WTC11 (cell line): ENCODE measurements at places on chromosomes 4 and X. TPM values are rescaled to one million over a fixed set of nuclear protein-coding genes. Genes with fewer than 3 reads are reported as not detected.

RFC1 gene
- 56.7 to 64.3 TPM (median 59.4 TPM) in 3 replicates for total RNA-seq

NHSL2 gene
- total RNA-seq = 6.4 to 8.1 TPM (median 7.9 TPM) in 3 replicates

DNA sequence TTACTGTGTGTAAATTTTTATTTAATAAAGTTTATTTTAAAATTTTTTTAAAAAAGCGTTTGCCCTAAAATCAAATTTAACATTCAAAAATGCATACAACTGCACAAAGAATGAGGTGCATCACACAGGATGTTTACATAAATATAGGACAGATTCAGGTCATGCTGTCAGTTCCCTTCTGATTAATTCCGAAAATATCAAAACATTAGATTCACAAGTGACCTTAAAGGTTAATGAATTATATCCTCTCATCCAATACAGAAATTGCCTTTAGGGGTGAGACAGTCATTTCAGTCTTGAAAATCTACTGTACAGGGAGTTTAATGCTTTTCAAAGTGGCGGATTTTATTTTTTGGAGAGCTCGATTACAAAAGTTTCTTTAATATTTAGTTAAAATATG is 208.7 kb upstream of the FTHL17 start:
- DNase-seq = no peak
- H3K4me3 ChIP-seq = no peak overlapping the region
- H3K27ac ChIP-seq = no peak overlapping the region
- no peaks in the 10 kb centered on the region for H3K4me1 ChIP-seq

DNA sequence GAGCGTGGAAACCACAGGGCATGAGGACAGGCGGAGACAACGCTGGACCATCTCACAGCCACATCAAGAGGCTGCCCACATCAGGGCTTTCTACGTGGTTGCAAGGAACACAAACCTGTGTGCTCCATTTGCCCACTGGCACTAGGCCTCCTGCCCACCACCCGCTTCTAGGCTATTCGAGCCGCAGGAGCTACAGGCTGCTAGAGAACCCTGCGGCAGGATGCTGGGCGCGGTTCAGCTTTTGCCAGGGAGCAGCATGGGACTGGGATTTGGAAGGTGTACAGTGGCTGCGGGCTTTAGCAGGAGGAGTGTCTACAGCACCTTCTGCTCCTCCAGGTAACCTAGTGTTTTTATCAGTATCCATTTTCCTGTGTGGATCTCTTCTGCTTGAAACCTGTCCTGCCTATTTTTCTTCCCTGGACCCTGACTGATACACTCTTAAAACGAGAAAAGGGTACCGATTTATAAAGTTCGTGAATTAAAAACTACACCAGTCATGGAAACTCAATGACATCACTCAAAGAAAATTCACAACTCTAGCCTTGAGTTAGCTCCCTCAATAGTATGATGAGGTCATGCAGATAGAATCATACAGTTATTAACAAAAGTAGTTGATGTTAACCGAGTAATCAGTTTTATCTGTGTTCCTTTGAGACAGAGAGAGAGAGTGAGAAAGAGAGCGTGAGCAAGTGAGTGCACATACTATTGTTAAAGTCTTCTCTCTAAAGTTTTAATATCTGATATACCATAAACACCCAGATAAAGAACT is 12.8 kb downstream of the NOP14 start:
- peaks cover 89% of the 10 kb centered on the region for H3K36me3 ChIP-seq
- H3K27ac ChIP-seq = no peak overlapping the region
- H3K4me3 ChIP-seq = no peak overlapping the region
- no peak for DNase-seq
- no peaks in the 10 kb centered on the region for H3K27me3 ChIP-seq

GRCh38 chr4:4605849-4606248 is 64.0 kb upstream of the STX18 start:
- no peak for DNase-seq
- H3K4me3 ChIP-seq = no peak overlapping the region
- H3K27me3 ChIP-seq = peaks cover 22% of the 10 kb centered on the region
- peaks cover 46% of the 10 kb centered on the region for H3K4me1 ChIP-seq

- no peak overlapping the region for H3K4me3 ChIP-seq
- no peak overlapping the region for H3K27ac ChIP-seq
- H3K4me1 ChIP-seq = peaks cover 3% of the 10 kb centered on the region
- H3K36me3 ChIP-seq = no peaks in the 10 kb centered on the region
- DNase-seq = no peak
Measured at GRCh38 chrX:18389966-18390365, 35.4 kb upstream of the CDKL5 start.

DNA sequence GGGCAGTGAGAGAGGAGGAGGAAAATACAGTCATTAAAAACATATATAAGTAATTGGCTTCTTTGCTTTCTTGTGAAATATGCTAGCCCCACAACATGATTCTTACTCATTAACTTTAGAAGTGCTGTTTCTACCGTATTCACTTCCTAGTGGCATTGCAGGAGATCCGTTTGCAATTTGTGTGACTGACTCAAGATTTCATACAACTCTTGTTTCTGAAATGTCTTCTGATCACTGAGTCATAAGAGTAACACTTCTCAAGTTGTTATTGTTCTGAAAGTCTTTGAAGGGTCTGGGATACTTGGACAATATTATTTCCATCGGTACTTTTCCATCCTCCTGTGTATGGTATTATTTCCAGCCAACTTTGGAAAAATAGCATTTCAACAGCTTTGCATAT is 310.8 kb downstream of the PACRGL start:
- H3K27me3 ChIP-seq = no peaks in the 10 kb centered on the region
- no peak overlapping the region for H3K27ac ChIP-seq
- DNase-seq = no peak

- H3K27ac ChIP-seq = no peak overlapping the region
- peaks cover 56% of the 10 kb centered on the region for H3K36me3 ChIP-seq
- H3K27me3 ChIP-seq = no peaks in the 10 kb centered on the region
- no peak overlapping the region for H3K4me3 ChIP-seq
- no peak for DNase-seq
Measured at GRCh38 chr4:170080496-170080895, 9.3 kb downstream of the AADAT start.

DNA sequence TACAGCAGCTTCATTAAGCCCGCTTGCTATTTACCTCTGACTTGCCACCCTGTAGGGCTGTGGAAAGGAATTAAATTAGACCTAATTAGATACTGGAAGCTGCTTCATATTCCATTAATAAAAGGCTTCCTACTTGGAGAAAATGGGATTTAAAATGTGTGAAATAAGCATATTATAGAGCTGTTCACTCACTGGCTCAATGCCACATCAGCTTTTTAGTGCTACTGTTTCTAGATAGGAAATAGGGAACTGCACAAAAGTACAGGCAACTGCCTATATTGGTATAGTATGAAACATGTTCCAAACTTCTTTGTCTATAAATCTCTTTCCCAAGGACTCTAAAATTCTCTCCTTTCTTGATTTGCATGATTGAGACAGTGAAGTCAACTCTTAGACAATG is 407.9 kb upstream of the AADAT start:
- no peak overlapping the region for H3K27ac ChIP-seq
- H3K27me3 ChIP-seq = no peaks in the 10 kb centered on the region
- H3K4me1 ChIP-seq = 0 out of 2 replicates have a peak, but pooled peaks cover 4% of the 10 kb centered on the region
- H3K4me3 ChIP-seq = no peak overlapping the region
- H3K36me3 ChIP-seq = no peaks in the 10 kb centered on the region

DNA sequence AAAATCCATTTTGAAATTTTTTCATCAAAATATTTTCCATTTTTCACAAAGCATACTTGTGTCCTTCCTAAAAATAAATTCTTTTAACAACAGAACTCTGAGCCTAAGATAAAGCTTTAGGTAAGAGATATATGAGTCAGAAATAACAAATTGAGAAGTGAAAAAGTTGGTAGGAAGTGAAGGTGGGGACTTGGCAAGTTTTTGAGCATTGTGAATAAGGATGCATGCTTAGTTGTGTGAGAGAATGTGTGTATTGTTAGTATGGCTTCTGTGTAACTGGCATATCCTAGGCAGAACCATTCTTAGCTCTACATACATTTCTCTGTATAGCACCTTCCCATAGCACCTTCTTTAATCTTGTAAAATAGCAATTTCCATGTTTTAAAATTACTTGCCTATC is 6.8 kb downstream of the ASB5 start:
- no peaks in the 10 kb centered on the region for H3K36me3 ChIP-seq
- no peak overlapping the region for H3K27ac ChIP-seq
- no peak for DNase-seq
- no peaks in the 10 kb centered on the region; the same call in 1 of the 2 replicates for H3K27me3 ChIP-seq
- no peak overlapping the region for H3K4me3 ChIP-seq

GRCh38 chrX:73127700-73128241 is 48.5 kb upstream of the PABPC1L2A start:
- no peaks in the 10 kb centered on the region for H3K27me3 ChIP-seq
- H3K27ac ChIP-seq = no peak overlapping the region
- H3K36me3 ChIP-seq = no peaks in the 10 kb centered on the region; the same call in 1 of the 2 replicates
- H3K4me1 ChIP-seq = peaks cover 6% of the 10 kb centered on the region
- H3K4me3 ChIP-seq = peak overlapping the region; percentile 70
- peak; percentile 17 for DNase-seq

- H3K4me1 ChIP-seq = peaks cover 15% of the 10 kb centered on the region
- H3K27me3 ChIP-seq = no peaks in the 10 kb centered on the region
- no peak overlapping the region for H3K27ac ChIP-seq
Measured at GRCh38 chr4:74223801-74224200, 65.9 kb downstream of the MTHFD2L start.

GRCh38 chr4:88751258-88752075 is 53.8 kb upstream of the NAP1L5 start:
- DNase-seq = no peak
- no peaks in the 10 kb centered on the region for H3K27me3 ChIP-seq
- no peak overlapping the region for H3K27ac ChIP-seq
- H3K36me3 ChIP-seq = peaks cover 39% of the 10 kb centered on the region

GRCh38 chr4:41517747-41518146 is 20.2 kb upstream of the LIMCH1 start:
- H3K27me3 ChIP-seq = no peaks in the 10 kb centered on the region; the same call in 1 of the 2 replicates
- H3K4me1 ChIP-seq = no peaks in the 10 kb centered on the region
- H3K27ac ChIP-seq = no peak overlapping the region
- H3K4me3 ChIP-seq = no peak overlapping the region

- no peaks in the 10 kb centered on the region for H3K36me3 ChIP-seq
- peak; percentile 33 for DNase-seq
- peak overlapping the region; percentile 54; the same call in 1 of the 2 replicates for H3K27ac ChIP-seq
Measured at GRCh38 chr4:83012200-83012686, 1.6 kb upstream of the LIN54 start.

GRCh38 chr4:104938624-104939023 is 208.1 kb upstream of the TET2 start:
- H3K27ac ChIP-seq = no peak overlapping the region
- H3K36me3 ChIP-seq = peaks cover 2% of the 10 kb centered on the region; the same call in 1 of the 2 replicates
- no peaks in the 10 kb centered on the region for H3K4me1 ChIP-seq

DNA sequence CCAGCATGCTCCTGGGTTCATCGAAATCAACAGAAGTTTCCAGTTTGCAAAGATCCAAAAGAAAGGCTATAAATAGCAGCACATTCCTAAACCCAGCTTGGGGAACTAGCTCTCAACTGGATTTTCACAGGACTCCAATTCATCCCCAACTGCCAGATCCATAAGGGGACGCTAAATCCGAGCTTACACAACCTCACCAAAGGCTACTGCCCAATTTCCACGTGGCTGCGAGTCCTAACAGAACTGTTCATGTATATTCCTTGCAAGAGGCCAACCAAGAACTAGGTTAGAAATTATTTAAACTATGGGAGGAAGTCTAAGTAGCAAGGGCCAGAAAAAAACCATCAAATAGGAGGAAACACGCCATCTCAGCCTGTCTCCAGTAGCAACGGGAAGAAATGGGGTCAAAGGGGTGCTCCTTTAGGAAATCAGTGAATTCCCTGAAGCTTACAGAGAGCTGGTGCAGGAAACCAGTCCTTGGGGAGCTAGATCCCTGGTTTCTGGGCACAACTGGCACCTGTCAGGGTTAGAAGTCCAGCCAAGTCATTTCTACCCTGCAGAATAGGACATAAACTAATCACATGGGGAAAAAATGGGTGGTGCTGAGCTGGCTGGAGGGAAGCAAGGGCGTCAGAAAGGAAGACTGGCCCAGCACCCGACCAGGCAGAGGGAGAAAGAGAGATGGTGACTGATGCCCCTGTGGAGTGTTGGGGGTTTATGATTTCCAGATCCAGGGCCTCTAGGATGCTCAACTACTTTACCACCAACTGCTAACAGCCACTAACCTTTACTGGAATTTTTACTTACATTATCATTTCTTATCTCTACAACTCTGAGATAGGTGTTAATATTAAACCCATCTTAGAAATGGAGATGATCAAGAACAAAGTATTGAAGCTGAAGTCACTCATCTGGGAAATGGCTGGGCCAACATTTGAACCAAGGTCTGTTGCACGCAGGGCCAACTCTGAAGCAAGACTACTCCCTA is 20.5 kb downstream of the RELL1 start:
- DNase-seq = no peak
- no peak overlapping the region for H3K27ac ChIP-seq
- peaks cover 6% of the 10 kb centered on the region for H3K27me3 ChIP-seq
- H3K4me1 ChIP-seq = peaks cover 56% of the 10 kb centered on the region
- H3K4me3 ChIP-seq = no peak overlapping the region

AFM gene
- total RNA-seq = not detected in 3 replicates

LAGE3 gene
- total RNA-seq = 46.1 to 52.1 TPM (median 50.2 TPM) in 3 replicates

- H3K27ac ChIP-seq = 0 out of 2 replicates have a peak overlapping the region, but pooled peaks have one; percentile 27
- no peak overlapping the region for H3K4me3 ChIP-seq
- DNase-seq = no peak
- 0 out of 2 replicates have a peak, but pooled peaks cover 3% of the 10 kb centered on the region for H3K4me1 ChIP-seq
Measured at GRCh38 chrX:45070116-45071007, 130.3 kb downstream of the DIPK2B start.

RIPPLY1 gene
- total RNA-seq = not detected in 3 replicates

GRCh38 chr4:48960988-48961635 is 25.0 kb upstream of the CWH43 start:
- no peak for DNase-seq
- peaks cover 3% of the 10 kb centered on the region; the same call in 1 of the 2 replicates for H3K36me3 ChIP-seq
- H3K4me1 ChIP-seq = peaks cover 16% of the 10 kb centered on the region
- no peak overlapping the region for H3K27ac ChIP-seq
- no peak overlapping the region for H3K4me3 ChIP-seq
- peaks cover 2% of the 10 kb centered on the region; the same call in 1 of the 2 replicates for H3K27me3 ChIP-seq

DNA sequence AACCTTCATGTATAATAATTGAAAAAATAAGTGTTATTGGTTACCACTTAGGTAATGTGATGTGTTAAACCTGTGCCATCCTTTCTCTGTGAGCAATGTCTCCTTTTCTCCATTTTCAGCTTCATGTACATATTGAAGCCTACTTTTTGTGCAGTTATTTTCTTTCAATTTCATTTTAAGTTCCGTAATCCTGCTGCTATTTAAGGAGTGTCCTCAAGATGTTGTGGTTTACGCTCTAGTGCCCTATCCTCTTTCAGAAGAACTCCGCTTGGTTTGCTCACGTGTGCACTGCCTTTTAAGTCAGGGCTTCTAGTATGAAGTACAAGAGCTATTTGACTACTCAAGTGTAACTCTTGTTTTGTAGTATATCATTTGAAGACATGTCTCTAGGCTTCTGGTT is 2253.2 kb upstream of the TENM3 start:
- DNase-seq = no peak
- no peaks in the 10 kb centered on the region for H3K36me3 ChIP-seq
- H3K4me1 ChIP-seq = no peaks in the 10 kb centered on the region
- no peak overlapping the region for H3K27ac ChIP-seq
- no peaks in the 10 kb centered on the region for H3K27me3 ChIP-seq
- H3K4me3 ChIP-seq = no peak overlapping the region

GRCh38 chr4:172947594-172947993 is 221.0 kb upstream of the GALNT7 start:
- H3K4me1 ChIP-seq = peaks cover 12% of the 10 kb centered on the region
- no peak for DNase-seq
- no peaks in the 10 kb centered on the region for H3K27me3 ChIP-seq
- no peaks in the 10 kb centered on the region for H3K36me3 ChIP-seq
- H3K4me3 ChIP-seq = no peak overlapping the region
- no peak overlapping the region for H3K27ac ChIP-seq

- H3K36me3 ChIP-seq = peaks cover 23% of the 10 kb centered on the region
- no peak for DNase-seq
- no peak overlapping the region for H3K27ac ChIP-seq
- H3K27me3 ChIP-seq = no peaks in the 10 kb centered on the region
Measured at GRCh38 chr4:24497221-24497620, 87.1 kb downstream of the DHX15 start.

DGKK gene
- total RNA-seq = 1.9 to 3.2 TPM (median 2.9 TPM) in 3 replicates
